ENCODE measurements at places on chromosomes 5 and 9.
A peak's percentile ranks its signal among the peaks of the same experiment; 100 is the strongest.

GRCh38 chr5:53882676-53883031 lies 322.2 kb downstream of the NDUFS4 start:
- ATAC-seq = no peak

- ATAC-seq = no peak
Observed at GRCh38 chr9:124423591-124423990, 8.3 kb upstream of the PSMB7 start.

GRCh38 chr9:128808543-128808942 lies 9.8 kb upstream of the ENDOG start:
- no peak for ATAC-seq

DNA sequence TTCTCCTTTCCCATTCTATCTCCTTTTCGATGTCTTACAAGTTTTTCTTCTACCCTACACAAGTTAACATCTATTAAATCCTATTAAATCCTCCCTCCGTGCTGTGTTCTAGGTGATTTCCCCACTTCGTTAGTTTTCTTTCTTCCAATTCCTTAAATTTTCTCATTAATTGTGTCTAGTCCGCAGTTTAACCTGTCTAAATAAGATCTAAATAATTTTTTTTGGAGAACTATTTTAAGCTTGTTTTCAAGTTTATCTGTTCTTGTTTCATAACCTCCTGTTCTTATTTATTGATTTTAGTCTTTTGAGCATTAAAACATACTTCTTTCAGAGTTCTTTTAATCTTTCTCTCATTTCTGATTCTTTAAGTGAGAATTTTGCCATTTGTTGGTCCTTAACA lies 109.3 kb downstream of the UHRF2 start:
- ATAC-seq = no peak

DNA sequence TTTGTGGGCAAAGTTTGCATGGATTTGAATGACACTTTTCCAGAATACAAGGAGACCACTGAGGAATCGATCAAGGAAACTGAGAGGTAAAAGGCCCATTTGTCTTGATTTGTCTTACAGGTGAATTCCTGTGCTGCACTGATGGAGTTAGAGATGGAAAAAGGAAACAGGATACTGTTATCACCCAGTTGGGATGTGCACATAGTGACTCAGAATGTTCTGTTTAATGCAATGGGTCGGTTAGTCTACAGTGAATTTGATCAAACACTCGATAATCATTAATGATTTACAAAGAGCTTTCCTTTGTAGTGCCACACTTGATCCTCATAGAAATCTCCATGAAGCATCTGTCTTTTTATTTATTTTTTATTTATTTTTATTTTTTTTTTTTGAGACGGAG lies 64.7 kb downstream of the GDA start:
- no peak for ATAC-seq

GRCh38 chr9:75601280-75601679 lies 289.2 kb upstream of the PCSK5 start:
- no peak for ATAC-seq

- peak; percentile 70 for ATAC-seq
Observed at GRCh38 chr5:110896901-110897300, 158.1 kb downstream of the SLC25A46 start.

DNA sequence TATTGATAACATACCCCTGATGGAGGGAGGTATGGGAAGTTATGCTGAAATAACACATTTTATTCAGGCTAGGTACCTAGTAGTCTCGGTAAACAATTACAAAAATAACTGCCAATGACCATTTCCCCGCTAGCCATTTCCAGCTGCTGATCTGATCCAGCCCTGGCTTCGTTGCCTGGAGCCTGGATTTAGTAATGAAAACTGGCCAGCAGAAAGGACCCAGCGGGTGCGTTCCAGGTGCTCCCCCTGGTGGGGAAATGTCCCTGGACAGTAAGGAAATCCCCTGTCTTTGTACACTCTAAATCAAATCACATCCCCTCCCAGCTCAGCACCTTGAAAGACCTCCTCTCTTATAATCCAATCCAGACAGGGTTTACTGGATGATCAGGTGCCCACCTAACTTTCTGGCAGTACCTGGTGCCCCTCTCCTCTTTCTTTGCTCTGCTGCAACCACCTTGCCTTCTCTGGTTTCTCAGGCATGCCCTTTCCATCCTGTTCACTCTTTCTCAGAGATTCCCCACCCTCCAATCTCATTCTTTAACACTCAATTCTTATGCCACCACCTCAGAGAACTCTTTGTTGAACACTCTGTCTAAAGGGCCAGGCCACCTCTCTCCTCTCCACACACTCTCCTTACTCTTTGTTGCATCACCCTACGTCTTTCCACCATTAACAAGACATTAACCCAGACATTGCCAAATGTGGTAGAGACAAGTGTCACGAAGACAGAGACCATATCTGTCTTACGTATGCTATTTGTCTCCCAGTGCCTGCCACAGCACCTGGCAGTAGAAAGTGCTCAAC lies 50.1 kb upstream of the SMAD5 start:
- peak; percentile 71 for ATAC-seq

- peak; percentile 88 for ATAC-seq
Observed at GRCh38 chr5:127875235-127876021, 172.2 kb downstream of the CCDC192 start.

- no peak for ATAC-seq
Observed at GRCh38 chr5:145324101-145324500, 511.0 kb downstream of the PRELID2 start.

DNA sequence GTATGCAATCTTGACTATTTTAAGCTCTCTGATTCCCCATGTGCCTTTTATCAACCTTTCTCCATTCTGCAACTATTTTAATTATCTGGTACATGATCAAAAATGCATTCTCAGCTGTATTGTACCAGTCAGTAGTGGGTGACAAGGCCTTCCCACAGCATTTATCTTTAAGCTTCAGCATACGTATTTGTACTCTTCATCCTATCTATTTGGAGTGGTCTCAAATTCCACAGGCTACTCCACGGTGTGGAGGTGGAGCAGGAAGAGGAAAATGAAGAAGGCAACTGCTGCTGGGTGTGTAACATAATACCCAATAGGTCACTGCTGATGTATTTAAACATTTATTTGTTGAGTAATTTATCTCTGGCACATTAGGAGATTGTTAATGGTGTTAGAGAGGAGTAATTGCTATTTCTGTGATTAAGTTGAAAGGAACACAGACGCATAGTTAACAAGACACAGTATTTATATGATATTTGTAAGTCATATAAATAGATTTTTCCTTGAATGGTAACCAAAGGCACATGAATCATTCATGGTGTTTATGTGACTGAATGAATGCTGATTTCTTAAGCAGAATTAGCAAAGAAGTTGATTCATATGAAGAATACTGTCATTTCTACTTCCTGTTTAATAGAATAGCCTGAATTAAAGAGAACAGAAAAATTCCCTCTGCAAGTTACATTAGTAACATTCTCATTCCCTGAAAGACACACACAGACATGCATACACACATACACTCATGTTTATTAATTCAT lies 153.8 kb upstream of the NR3C1 start:
- ATAC-seq = peak; percentile 72

DNA sequence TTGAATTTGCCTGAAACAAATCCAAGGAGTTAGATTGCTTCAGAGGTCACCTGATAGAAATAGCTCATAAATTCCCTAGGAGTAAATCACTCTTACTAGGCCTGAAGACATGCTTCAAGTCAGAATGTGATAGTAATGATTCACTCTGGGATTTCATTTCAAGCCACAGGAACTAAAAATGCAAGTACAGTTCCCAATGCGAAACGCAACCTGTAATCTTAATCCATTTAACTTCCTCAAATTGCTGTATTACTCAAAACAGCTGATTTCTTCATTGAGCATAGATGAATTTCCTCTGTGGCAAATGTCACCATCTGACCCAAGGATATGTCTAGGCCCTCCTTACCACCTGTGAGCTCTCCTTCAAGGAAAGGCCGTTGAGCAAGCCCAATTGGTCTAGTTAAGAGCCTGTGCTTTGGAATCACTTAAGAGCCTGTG lies 32.1 kb upstream of the IL6ST start:
- peak; percentile 41 for ATAC-seq

DNA sequence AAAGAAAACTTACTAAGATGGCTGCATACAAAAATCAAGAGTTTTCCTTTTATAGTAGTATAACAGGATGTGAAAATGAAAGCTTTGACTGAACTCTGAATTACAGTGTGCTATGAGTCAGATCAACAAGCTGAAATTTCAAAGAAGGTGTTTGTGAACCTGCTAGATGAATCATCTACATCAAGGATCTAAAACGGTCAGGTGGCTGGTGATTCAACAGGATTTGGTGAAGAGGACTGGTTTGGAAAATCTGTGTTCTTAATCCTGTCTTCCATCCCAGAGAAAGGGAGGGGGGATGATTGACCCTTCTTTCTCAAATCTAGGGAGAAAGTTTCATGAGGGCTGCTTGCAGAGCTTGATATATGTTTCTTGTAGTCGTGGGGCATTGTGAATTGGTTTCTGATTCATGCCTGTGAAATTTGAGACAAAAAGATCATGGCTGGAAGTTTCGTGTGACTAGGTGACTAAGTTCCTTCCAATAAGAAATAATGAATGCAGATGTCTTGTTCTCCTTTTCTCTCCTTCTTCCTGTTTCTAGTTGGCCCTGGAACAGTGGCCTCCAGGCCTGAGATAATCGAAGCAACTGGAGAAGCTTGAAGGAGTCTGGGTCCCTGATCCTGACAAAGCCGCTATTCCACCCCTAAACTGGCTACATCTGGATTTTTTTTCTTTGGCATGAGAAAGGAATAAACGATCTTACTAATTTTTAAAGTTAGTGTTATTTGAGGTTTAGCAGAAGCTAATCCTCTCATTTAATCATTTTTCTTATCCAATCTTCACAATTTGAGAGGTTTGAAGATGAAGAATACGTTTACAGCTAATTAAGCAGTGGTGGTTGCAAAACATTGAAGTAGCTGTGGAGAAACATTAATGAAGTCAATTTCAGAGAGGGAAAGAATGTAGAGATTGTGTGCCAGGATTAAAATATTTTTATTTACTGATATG lies 67.2 kb downstream of the MRPS30 start:
- no peak for ATAC-seq

GRCh38 chr9:126365780-126366179 lies 39.2 kb downstream of the MVB12B start:
- no peak for ATAC-seq

GRCh38 chr5:122202952-122203351 lies 73.6 kb downstream of the ZNF474 start:
- no peak for ATAC-seq

DNA sequence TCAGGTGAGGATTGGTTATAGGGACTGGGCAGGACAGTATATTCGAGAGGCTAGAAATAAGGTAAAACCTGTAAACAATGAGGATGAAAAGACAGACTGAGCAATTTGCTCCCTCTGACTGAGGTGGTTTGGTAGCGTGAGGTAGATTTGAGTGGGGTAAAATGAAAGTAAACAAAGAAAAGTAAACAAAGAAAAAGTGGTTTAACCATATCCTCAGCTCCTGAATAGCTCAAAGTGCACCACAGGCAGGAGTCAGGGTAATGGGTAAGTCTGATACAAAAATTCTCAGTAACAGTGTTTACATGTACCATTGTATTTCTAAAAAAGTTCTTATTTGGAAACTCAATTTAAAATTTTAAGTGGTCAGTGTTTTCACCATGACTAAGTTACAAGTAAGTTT lies 203.1 kb upstream of the ARRDC3 start:
- ATAC-seq = no peak

- ATAC-seq = no peak
Observed at GRCh38 chr9:93911801-93912554, 43.2 kb downstream of the BARX1 start.

DNA sequence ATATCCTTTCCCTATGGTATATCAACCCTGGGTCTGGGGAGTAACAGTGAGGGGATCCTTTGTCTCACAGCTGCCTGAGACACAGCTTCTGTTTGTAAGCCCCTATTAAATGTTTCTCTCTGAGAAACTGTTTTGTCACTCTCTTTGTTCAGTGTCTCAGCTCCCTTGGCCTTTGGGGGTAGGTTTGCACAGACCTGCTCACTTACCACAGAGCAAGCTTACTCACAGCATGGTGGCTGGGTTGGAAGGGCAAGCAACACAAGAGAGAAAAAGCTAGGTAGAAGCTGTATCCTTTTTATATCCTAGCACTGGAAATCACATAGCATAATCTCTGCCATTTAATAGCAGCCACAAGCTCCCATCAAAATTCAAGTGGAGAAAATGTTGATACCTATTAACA lies 4.5 kb downstream of the BAAT start:
- no peak for ATAC-seq

- ATAC-seq = no peak
Observed at GRCh38 chr9:123998970-123999621, 12.5 kb upstream of the LHX2 start.

GRCh38 chr9:2477755-2478154 lies 143.8 kb upstream of the VLDLR start:
- ATAC-seq = no peak

DNA sequence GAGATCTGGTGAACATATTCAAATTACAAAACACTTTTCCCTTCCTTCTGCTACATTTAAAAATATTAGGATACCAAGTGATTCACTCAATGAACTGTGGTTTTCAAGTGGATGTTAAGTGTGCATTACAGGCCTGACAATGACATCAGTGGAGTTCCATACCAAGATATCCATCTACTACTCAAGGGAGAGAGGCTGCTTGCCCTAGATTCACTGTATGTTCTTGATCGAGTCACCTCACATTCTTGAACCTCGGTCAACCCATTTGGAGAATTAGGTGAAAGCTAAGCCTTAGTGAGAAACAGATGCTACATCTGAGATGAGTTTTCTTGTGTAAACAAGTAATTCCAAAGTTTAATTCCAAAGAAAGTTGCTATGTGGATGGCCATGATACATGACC lies 142.2 kb downstream of the FGF10 start:
- no peak for ATAC-seq

DNA sequence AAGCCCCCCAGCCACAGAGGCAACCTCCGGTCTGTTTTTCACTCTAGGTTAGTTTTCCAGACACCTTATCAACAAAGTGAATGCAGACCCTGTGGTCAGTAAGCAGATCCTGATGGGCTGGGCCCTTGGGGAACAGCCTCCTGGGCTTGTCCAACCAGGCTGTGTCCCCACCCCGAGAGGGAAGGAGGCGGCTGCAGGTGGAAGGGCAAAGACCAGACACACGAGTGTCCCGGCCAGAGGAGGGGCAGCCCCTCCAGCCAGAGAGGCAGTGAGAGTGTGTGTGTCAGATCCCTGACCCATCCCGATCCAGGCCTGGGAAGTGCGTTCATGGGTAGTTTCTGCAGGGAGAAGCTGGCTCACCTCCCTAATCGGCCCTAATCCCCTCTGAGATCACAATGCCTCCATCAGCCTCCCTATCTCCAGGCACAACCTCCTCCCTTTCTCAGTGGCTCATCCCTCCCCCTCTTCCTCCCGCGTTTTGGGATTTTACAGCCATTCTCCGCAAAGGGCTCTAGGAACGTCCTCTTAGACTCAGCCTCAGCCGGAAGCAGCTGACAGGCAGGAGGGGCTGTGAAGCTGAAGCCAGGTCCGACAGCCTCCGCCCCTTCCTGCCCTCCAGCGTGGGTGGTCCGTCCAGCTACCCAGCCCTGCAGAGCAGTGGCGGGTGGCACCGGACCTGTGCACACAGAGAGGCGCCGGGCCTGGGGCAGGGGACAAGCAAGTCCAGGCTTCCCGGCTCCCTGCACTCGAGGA lies 9.7 kb downstream of the SLC12A7 start:
- no peak for ATAC-seq
